ENCODE measurements at places on chromosomes 3 and 15.

DNA sequence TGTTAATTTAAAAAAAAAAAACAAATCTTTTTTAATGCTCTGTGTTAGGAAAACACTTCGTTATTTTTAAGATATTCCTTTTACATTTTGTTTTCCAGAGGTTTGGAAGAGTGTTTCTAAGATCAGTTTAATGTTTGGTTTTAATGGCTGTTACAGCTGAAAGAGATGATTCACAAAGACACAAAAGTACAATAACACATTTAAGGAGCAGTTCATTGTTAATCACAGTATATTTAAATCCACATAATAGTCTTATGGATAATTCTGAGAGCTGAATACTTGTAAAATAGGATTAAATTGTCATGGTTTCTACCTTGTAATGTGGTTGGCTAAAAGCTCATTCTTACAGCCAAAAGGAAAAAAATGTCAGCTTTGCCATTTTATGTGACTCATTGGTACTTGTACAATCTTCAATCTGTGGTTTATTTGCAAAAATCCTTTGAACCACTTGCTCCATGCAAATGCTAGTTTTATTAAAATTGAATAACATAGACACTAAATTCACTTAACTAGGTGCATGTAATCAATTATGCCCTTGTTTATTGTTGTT, 426.4 kb downstream of the NLGN1 start:
- DNase-seq = peak; percentile 10

DNA sequence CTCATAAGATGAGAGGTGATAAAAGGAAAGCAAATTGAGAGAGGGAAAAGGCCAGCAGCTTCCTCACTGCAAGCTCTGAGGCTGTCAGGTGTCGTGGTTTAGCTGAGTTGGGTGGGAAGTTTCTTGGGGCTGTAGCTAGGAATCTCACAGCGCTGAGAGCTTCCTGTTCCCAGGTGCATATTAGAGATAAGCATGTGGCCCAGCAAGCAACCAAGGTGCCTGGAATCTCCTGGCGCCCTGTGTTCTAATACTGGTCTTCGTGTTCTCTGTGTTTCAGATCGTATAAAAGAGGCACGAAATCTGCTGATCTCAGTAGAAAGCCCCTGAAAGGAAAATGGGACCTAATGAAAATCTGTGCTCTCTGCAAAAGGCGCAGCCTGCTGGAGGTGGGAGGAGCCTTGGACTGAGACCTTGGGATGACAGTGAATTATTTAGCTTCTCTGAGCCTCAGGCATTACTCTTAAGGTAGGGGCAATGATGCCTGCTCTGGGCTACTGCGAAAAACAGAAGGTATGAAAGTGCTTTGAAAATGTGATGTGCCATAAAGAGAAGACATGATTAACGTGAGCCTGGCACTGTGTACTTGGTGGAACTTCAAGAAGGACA, 499.9 kb downstream of the TBL1XR1 start:
- no peak for DNase-seq

DNA sequence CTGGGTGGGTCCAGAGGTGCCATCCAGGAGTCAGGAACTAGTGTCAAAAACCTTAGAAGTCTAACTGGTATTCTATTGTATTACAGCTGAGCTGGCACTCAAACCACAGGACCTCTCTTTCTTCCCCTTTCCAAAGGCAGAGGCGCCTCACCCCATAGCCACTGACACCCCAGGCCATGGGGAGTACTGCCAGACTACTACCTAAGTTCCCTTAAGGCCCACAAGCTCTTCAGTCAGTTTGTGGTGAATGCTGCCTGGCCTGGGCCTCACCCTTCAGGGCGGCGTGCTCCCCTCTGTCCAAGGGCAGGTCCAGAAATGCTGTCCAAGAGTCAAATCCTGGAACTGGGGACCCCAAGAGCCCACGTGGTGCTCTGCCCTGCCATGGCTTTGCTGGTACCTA, 43.0 kb upstream of the FGF7 start:
- no peak for DNase-seq

- DNase-seq = no peak
Measured at GRCh38 chr3:58111513-58112184, 99.1 kb downstream of the DNASE1L3 start.

DNA sequence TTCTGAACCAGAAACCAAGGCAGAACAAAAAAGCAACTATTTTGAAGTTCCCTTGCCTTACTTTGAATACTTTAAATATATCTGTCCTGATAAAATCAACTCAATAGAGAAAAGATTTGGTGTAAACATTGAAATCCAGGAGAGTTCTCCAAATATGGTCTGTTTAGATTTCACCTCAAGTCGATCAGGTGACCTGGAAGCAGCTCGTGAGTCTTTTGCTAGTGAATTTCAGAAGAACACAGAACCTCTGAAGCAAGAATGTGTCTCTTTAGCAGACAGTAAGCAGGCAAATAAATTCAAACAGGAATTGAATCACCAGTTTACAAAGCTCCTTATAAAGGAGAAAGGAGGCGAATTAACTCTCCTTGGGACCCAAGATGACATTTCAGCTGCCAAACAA, 4.6 kb downstream of the DTX3L start:
- DNase-seq = no peak

- no peak for DNase-seq
Measured at GRCh38 chr3:38707730-38708129, 58.2 kb upstream of the SCN5A start.

Data from adipocyte (in vitro differentiated cells).